ENCODE measurements at places on chromosomes 3 and 15.

DNA sequence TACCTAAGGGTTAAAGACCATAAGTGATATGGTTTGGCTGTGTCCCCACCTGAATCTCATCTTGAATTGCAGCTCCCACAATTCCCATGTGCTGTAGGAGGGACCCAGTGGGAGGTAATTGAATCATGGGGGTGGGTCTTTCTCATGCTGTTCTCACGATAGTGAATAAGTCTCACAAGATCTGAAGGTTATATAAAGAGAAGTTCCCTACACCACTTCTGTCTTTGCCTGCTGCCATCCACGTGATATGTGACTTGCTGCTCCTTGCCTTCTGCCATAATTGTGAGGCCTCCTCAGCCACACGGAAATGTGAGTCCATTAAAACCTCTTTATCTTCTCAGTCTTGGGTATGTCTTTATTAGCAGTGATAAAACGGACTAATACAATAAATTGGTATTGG, 75.0 kb upstream of the CADPS start:
- no peak for DNase-seq

- DNase-seq = no peak
These were observed 59.6 kb downstream of the BDH1 start for GRCh38 chr3:197495999-197496745.

- no peak for DNase-seq
These were observed 4.7 kb downstream of the MRPS11 start for GRCh38 chr15:88472225-88472624.

GRCh38 chr3:48926425-48927392, 8.1 kb downstream of the ARIH2 start:
- DNase-seq = peak; percentile 40

GRCh38 chr3:128174675-128175590, 21.7 kb downstream of the EEFSEC start:
- peak; percentile 47 for DNase-seq

DNA sequence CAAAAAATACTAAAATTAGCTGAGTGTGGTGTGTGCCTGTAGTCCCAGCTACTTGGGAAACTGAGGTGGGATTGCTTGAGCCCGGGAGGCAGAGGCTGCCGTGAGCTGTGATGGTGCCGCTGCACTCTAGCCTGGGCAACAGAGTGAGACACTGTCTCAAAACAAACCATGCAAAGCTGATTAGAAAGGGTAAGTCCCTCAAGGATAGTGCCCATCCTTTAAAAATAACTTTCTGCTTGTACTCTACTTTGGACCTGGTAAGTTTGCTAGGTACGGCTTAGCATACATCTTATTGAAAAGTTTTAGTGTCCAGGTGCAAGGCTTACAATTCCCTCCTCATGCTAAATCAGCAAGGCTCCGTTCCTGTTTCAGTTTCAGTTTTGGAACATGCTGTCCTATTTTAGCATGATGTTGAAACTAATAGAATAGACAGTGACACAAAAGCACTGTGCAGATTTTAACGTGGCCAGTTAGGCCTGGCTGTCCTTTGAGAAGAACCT, 21.4 kb downstream of the FEM1B start:
- no peak for DNase-seq

GRCh38 chr3:13308380-13308801, 111.7 kb downstream of the NUP210 start:
- DNase-seq = peak; percentile 31

- peak; percentile 98 for DNase-seq
These were observed 14.7 kb downstream of the TIMP4 start for GRCh38 chr3:12143949-12144504.

DNA sequence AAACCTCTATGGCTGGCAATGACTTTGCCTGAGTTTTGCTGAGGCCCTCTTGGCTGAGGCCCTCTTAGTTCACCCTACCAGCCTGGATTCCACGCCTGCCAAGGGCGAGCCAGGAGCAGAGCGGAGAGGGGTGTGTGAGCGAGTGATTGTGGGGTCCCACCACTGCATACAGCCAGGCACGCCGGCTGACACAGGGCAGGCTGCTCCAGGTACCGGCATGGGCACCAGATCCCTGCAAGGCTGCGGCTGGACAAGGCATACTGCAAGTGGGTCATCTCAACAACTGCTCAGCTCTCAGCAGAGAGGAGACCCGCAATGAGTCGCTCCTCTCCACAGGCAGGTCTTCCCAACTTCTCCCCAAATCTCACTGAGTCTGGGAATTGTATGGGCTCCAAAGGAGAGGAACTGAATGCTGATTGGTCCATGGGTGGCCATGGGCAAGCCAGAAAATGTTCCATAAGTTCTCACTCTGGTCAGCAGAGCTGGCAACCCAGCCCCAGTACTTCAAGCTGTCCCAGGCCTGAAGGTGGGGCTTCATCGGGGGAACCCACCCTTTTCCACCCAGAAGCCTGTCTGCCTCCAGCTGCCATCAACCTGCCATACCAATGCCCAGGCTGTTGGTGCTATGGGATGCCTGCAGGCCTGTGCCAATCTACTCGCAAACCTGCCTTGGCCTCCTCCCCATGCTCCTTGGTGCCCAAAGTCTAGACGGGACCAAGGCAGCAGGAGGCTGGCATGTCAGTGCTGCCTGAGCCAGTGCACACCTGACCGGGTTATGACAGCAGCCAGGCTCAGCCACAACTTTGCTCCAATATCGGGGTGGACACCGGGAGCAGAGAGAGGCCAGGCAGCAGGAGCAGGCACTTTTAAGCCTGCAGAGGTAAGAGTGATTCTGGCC, 1273.6 kb upstream of the GBE1 start:
- no peak for DNase-seq

DNA sequence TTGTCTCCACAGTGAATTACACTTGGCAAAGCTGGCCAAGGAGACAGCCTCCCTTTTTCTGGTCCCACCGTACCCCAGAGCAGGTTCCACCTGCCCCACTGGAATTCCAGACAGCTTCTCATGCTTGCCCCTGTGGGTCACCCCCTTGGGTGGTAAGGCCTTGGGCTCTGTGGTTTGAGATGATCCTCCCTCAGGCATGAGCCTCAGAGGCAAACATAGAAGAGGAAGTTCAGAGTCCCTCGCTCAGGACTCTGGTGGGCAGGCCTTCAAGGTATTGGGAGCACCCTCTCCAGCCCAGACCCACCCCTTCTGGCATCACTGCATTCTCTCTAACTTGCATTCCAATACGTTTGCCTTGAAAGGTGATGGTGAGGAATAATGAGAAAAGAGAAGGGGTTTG, 17.6 kb upstream of the UBA7 start:
- no peak for DNase-seq

DNA sequence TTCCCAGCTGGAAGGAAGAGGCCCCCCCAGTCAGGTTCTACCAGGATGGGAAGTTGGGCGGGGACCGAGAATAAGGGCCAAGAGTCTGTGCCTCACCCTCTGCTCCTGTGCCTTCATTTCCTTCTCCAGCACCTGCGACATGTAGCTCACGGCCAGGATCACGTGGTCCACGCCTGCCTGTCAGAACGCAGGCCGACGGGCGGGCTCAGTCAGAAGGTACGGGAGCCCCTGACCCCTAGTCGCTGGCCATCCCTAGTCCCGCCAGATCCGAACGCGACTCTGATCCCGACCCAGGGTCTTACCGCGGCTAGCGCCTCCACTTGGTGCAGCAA, 489 bp downstream of the GMPPB start:
- DNase-seq = peak; percentile 33

GRCh38 chr3:35965908-35966307, 326.6 kb downstream of the ARPP21 start:
- DNase-seq = peak; percentile 70

GRCh38 chr3:187000711-187001151, 70.4 kb downstream of the ST6GAL1 start:
- no peak for DNase-seq

DNA sequence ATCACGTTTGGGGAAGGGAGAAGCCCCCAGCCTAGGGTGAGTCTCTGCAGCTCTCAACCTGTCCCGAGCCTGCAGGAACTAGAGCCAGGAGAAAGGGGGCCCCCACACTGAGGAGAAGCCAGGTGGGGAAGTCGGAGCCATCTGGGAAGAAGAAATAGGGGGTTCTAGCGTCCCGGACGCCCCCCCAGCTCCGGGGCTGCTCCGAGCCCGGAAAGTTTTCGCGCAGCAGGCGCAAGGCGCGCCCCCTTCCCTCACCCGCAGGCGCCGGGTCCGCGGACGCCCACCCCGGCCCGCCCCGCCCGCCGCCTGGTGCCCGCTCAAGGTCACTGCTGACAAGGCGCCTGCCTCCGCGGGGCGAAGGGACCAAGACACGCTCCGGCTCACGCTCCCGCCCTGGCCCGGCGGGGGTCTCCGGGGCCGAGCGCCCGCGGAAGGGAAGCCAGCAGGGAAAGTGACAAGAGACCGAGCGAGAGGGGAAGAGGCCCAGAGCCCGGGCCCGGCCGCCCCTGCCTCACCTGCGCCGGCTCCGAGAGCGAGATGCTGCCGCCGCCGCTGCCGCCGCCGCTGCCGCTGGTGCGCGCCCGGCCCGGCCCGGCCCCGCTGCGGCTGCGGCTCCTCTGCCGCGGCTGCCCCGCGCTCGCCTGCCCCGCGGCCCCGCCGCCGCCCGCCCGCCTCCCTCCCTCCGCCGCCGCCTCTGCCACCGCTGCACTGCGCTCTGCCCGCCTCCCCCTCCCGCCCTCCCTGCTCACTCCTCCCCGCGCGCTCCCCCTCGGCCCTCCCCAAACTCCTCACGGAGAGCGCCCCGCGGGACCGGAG, 108.4 kb upstream of the SLC6A11 start:
- DNase-seq = no peak

- peak; percentile 10 for DNase-seq
These were observed 1091.9 kb downstream of the NSUN3 start for GRCh38 chr3:95154766-95155165.

Data from fibroblast of pulmonary artery (primary cell).